Left lung (tissue), 14 donors: ENCODE measurements at places on chromosomes 3 and 15. TPM values are rescaled to one million over a fixed set of nuclear protein-coding genes. Genes with fewer than 3 reads are reported as not detected.

- DNase-seq = no peak
Observed at GRCh38 chr15:74789741-74790079, 7.8 kb downstream of the CSK start.

GRCh38 chr3:61887206-61887605, 325.8 kb downstream of the PTPRG start:
- DNase-seq = no peak

DNA sequence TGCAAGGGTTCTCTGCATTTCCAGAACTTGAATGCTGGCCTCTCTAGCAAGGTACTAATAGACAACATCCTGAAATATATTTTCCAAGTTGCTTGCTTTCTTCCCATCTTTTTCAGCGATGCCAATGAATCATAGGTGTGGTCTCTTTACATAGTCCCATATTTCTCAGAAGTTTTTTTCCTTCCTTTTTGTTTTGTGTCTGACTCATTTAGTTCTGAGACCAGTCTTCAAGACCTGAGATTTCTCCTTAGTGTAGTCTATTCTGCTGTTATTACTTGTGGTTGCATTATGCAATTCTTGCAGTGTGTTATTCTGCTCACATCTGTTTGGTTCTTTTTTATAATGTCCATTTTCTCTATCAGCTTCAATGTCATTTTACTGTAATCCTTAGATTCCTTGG, 1265.0 kb upstream of the ALCAM start:
- no peak for DNase-seq

GRCh38 chr15:98647026-98647773, 1.1 kb upstream of the IGF1R start:
- DNase-seq = peak; percentile 69

DNA sequence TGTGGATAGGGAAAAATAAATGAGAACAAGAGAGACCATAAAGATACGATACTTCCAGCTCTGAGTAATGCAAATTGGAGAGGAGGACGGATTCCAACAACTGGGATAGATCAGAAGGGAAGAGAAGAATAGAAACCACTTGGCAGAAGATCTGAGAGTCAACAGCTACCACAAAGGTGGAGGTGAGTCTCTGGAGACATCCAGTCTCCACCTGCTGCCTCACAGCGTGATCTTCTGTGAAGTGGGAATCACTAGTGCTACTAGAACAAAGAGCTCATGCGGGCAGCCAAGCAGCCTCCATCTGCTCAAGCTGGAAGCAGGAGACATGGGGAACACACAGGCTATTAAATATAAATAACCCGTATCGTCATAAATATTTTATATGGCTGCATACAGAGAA, 558.5 kb upstream of the CFAP20DC start:
- no peak for DNase-seq

GRCh38 chr15:63457379-63457778, 47.0 kb upstream of the USP3 start:
- DNase-seq = no peak

GRCh38 chr15:82833362-82833682, 23.9 kb downstream of the WHAMM start:
- DNase-seq = no peak

DNA sequence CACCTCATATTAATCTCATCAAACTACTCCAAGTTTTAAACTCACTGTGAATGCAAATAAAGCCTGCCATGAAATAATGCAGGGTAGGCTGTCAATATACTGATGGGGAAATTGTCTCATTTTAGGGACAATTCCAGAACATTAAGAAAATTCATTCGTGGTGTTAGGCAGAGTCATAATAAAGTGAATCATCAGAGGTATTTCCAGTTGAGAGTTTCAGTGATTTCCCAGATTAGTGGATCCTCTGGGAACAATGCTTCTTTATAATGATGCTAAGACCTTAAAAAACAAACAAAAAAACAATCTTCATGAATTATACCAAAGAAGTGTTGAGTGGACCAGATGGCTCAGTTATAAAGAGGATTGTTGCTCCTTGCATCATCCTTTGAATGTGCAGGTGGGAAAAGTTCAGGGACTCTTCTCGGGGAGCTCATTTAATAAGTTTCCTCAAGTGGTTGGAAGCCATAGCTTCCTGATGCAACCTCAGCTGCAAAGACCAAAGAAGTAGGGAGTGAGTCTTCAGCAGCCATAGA, 360.9 kb upstream of the TRIM42 start:
- DNase-seq = no peak

DNA sequence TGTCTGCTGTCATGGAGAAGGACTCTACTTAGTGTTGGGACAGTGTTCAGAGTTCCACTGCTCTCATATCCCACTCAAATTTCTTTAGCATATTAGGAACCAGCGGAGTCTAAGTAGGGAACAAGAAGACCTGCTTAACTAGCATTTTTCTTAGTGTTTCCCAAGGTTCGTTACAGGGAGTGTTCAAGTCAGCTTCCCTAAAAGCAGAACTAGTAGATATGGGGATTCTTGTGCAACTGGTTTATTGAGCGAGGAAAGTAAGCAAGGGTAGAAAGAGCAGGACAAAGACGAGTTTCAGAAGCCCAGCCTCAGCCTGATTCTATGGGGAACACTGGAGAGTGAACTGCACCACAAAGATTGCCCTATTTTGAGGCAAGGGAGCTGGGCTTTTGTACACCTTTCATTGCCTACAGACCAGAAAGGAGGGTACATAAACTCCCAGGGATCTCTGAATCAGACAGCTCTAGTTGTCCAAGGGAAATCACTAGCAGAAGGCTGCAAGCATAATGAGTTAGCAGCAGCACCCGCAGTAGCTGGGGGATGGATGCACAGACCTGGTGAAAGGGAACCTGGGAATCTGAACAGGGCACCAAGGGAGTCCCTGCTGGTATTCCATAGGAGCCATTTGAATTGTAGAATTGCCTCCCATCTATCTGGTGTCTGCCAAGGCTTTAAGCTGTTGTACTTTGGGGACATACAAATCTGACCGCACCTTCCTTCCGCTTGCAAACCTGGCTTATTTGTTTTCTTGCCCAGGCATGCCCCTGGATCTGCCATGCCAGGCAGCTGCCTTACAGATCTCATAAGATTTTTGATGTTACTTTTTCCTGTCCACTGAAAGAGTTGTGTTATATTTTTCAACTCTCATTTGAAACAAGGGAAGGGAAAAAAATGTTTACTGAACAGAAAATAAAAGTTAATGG, 15.1 kb downstream of the CMTM7 start:
- no peak for DNase-seq

DNA sequence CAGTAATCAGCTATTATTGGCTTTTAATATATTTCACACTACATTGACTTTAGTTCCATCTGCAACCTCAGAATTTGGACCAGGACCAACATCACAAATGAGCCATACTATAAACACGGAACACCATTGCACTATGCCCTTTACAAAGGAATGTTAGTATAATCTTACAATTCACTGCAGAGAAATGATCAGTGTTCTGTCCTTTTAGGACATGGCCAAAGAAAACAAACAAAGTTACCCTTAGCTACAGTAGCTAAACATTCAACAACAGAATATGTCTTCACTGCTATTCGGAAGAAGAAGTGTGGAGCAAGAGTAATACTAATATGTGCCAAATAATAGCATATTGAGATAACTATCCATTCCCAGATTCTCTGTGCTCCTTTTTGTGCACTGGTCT, 90.4 kb downstream of the NAALADL2 start:
- no peak for DNase-seq

- peak; percentile 62 for DNase-seq
Observed at GRCh38 chr15:40929660-40930429, 705 bp downstream of the DLL4 start.

- no peak for DNase-seq
Observed at GRCh38 chr3:29333576-29333975, 52.7 kb downstream of the RBMS3 start.

DNA sequence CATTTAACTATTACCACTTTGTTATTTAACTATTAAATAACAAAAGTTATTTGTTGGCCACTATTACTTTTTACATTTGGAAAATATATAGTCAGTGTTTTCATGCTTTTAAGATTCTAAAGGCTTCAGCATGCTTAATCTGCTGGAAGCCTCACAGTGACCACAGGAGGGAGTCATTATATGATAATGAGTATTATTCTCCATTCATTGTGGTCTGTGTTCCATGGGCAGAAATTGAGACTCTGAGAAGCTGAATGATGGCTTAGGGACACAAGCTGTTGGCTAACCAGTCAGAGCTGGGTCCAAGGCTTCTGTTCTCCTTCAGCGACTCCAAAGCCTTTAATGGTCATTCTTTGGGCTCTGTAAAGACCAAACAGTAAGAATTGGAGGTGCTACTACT, 64.7 kb downstream of the BFSP2 start:
- DNase-seq = no peak

DNA sequence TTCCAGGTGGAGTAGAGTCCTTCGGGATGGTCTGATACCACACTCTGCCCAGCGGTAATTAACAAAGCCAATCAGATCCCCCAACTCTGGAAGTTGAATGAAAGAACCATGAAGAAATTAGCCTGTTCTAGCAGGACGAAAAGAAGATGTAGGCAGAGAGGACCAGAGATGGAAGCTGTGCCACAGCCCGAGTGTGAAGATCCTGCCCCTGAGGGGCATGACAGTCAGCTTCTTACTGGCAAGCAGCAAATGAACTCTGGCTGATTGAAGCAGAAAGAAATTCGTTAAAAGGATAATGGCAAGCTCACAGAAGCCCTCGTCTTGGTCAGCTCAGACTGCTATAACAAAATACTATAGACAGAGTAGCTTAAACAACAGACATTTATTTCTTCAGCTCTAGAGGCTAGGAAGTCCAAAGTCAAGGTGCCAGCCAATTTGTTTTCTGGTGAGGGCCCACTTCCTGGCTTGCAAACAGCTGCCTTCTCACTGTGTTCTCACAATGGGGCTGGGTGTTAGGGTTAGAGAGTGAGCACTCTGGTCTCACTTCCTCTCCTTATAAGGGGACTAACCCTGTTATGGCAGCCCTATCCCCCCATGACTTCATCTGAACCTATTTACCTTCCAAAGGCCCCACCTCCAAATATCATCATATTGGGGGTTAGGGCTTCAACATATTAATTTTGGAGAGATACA, 307.1 kb downstream of the VPS13C start:
- no peak for DNase-seq

DNA sequence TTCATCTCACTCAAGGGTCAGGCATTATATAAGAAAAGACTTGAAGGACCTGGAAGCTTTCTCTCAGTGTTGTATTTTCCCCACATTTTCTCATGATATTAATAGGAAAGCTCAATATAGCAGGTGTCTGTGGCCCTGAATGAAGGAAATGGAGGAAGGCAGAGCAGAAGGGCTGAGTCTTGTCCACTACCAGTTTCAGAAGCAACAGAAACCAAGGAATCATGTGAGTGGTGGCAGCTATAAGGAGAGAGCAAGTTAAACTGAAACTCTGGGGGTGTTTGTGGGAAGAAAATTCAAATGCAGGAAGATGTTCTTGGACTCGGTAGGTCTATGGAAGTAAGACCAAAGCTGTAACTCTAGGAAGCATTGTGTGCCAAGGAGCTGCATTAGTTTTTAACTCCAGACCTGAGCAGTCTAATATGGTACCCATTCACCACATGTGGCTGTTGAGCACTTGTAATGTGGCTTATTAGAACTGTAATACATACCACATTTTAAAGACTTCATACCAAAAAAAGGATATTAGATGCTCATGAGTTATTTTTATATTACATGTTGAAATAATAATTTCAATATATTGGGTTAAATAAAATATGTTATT, 278.8 kb upstream of the GADL1 start:
- no peak for DNase-seq

The GOLGA6L10 gene
- polyA plus RNA-seq = 13.6 TPM

The PROS1 gene
- polyA plus RNA-seq = 25.8 TPM

The CD200 gene
- polyA plus RNA-seq = 47.4 TPM

The PROK2 gene
- polyA plus RNA-seq = not detected

The TRIM42 gene
- polyA plus RNA-seq = not detected
